IPS DF 6.9 (cell line): ENCODE measurements at places on chromosomes 1 and 21.

DNA sequence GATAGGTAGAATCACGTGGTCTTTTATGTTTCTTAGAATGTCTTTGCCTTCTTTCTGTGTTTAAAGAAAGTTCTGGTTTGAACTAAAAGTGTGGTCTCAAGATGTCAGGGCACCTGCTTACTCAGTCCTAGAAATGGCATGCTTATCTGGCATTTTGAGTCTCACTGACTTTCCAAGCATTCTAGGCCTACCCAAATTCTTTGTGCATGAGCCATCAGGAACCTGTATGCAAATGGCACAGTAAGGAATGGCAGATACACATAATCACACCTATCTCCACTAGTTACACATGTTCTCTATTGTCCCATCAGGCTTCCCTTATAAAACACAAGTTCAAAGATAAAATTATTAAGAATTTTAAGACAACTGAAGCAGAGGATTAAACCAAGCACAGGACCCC lies 29.5 kb upstream of the CLCA4 start:
- no peak for DNase-seq

DNA sequence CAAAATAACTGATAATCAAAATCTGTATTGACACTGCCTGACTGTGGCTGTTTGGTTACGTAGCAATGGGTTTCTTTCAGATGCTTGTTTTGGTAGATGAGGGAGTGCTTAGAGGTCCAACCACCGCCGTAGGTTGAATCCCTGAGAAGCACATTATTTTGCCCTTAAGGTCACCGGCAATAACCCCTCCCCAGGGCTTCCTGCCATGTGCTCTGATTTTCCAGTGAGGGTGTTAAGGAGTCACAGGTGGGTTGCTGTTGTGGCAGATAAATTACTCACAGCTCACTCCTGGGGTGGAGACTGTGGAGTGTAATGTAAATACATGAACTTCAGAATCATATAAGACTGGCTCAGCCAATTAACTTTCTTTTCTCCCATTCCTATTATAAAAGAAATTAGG lies 81.5 kb upstream of the ZP4 start:
- no peak for DNase-seq

DNA sequence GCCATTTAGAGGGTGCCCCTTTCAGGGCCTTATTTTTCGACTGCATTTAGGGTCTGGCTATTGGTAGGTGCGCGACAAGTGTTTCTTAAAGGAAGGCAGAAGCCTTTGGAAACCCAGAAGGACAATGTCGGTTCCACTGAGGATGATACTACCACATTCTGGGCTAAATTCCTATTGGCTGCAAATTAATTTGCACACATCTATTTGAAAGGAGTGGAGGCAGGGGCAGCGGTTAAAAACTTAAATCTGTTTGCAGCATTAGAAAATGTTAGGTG lies 1.1 kb downstream of the PATJ start:
- DNase-seq: no peak

- DNase-seq: no peak
These were observed 34.2 kb upstream of the LRRC8C start for GRCh38 chr1:89598450-89599331.

GRCh38 chr21:44919913-44920693 lies 596 bp downstream of the ITGB2 start:
- no peak for DNase-seq

DNA sequence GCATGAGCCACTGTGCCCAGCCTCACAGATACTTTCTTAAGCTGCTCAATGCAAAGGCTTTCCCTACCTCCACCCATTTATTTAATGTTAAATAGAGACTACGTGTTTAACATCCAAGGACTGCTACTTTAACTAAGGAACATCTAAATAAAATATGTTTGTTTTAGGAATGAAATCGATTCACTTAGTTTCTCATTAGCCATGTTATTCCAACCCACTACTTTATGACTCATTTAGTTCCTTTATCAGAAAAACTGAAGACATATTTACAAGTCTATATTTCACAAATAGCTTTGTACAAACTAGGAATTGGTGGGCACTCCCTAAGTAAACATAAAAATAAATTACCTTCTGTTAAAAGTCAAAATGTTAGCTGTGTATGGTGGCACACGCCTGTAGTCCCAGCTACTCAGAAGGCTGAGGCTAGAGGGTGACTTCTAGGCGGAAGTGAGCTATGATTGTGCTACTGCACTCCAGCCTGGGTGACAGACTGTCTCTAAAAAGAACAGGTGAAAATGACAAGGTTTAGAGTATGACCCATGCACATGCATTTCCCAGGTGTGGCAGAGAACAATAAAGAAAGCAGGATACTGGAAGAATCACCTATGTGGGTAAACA lies 39.9 kb upstream of the AK4 start:
- no peak for DNase-seq

GRCh38 chr1:106232128-106232527 lies 824.3 kb upstream of the PRMT6 start:
- no peak for DNase-seq

DNA sequence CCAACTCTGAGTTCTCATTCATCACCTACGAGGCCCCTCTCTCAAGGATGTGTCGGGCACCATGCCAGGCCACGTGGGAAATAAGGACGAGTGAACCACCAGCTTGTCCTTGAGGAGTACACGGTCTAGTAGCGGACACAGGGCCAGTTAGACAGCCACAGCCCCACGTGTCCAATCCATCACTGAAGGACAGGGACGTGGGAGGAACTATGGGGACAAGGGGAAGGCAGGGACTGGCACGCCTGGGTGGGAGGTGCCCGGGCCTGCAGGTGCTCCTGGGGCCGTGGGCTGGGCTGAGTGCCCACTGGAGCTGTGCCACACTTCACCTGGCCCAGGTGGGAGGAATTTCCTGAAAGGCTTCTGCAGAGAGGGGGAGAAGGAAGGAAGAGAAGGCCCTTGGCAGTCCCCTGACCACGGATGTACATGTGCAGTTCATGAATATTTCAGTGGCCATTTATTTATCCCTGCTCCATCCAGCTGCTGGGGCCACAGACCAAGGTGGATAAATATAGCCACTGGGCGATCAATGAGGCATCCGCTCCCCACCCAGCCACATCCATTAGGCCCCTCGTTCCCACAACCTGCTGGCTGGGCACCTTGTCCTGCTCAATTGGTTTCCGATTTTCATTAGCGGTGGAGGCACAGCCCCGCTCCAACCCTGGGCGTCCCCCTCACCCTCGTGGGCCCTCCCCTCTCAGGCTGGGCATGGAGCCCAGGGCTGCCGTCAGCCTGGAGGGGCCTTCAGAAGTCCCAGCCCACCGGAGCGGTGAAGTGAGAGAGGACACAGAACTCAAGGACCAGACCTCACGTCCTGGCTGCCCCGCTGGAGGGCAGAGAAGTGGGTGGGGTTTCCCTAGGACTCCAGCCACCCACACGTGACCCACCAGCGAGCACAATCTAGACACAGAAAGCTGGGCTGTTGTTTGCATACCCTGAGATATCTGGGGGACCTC lies 59.5 kb downstream of the CASZ1 start:
- DNase-seq: no peak

DNA sequence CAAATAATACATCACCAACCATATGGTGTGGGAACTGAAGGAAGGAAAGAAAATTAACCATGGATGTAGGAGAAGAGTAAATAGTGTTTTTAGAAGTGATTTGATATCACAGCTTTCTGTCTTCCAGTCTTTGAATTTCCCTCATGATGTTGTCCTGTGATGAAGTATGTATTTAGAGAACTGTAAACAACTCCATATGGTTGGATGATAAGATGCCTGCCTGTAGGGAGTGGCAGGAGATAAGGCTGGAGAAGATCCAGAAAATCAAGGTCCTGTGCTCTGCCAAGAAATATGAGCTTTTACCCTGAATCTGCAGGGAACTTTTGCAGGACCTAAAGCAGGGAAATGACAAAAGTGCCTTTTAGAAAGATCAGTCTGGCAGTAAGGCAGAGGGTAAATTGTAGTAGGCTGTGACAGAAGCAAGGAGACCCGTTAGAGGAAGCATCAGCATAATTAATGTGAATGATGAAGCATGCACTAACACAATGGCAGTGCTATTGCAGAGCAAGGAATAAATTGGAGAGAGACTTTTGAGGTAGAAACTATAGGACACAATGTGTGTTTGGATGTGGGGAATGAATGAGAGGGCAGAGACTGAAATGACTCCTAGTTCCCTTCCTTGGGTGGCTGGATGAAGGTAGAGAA lies 21.9 kb downstream of the CEPT1 start:
- DNase-seq: no peak

- DNase-seq: no peak
These were observed 122.8 kb downstream of the SDCCAG8 start for GRCh38 chr1:243378669-243379068.

DNA sequence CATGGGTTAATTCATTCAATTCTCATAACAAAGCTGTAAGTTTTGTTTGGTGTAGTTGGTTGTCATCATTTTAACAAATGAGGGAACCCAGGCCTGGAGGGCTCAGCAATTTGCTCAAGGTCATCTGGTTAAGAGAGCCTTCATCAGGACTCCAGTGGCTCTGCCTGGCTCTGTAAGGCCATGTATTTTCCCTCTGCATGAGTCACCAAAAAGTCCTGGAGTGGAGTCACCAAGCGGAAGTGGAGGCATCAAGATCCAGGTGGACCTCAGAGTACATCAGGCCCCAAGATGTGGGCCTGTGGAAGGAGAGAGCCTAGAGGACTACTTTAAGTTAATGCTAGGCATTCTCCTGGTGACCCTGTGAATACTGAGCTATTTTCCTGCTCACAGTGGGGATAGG lies 30.0 kb upstream of the RBM15 start:
- no peak for DNase-seq

DNA sequence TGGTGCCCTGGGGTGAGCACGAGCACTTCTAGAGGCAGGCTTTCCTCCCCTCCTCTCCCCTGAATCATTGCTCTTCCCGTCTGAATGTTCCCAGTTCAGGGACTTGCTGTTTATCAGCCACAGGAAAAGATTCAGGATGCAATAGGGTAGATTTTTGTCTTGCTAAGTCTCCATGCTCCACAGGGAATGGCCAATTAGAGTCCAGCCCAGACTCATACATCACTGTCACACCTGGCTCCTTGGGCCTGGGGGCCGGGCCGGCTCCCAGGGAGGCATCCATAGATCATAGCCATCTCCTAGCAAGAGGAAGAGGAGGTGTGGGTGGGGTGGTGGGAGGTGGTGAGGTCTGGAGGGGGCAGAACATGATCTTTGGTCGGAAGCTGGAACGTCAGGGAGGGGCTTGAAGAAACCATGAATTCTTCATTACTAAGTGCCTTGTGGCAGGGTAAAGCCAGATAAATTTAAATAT lies 83.4 kb downstream of the LRRN2 start:
- no peak for DNase-seq

DNA sequence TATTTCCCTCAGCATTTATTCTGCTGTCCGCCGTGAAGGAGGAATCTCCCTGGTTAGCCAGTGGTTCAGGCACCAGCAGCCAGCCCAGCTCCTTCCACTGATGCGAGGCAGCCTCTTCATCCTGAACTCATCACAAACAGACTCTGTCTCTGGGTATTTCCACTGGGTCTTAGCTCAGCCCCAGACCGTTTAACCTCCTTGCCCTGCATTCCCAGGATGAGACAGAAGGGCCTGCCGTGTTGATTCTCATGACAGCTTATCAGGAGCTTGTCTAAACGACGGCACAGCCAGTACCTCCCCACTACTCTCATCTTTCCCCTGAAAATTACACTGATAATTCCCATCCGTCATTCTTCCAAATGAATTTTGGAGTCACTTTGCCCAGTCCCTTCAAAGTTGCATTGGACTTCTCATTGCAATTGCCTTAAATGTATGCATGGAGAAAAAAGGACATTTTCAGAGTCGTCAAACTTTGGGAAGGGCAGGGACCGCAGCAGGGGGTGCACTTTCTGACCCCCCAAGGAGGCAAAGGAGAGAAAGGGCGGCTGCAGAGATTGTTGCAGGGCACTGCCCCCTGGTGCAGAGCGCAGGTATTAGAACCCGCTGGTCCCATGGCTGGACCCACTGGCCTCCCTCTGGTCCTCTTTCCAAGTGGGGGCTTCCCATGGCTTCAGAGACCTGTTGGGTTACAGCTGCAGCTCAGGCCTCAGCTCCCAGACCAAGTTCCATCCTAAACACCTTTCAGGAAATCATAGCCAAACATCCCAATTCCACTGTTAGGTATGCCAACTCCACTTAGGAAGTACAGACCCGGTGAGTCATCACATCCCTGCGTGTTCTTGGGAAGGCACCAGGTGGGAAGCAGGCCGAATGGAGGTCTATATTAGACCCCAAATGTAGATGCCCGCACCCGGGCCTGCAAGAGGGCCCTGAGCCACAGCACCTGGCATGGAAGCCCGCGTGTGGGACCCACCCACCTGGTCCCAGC lies 3.7 kb upstream of the MEGF6 start:
- no peak for DNase-seq

- DNase-seq: no peak
These were observed 1.2 kb upstream of the IFI44L start for GRCh38 chr1:78619032-78619431.

DNA sequence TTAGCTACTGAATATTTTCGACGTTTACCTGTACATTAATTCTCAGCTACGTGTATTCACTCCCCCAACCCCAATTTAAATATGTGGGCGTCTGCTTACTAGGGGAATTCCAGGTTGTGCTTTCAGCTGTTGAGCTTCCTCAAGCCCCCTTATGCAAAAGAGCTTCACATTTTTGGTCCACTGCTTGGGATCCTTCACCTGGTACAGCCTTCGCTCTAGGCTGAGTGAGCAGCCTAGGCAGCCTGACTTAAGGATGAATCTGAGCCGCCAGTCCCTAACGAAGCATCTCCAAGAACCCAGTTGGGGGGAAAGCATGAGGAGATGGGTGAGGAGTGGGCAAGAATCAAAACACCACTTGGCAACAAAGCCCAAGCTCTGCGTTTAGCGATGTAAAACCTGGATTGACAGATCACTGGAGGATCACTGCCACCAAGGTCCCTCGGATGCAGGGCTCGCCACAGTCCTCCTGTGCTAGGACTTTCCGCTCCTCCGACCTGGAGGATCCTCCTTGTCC lies 674 bp downstream of the BCL10 start:
- DNase-seq: no peak

DNA sequence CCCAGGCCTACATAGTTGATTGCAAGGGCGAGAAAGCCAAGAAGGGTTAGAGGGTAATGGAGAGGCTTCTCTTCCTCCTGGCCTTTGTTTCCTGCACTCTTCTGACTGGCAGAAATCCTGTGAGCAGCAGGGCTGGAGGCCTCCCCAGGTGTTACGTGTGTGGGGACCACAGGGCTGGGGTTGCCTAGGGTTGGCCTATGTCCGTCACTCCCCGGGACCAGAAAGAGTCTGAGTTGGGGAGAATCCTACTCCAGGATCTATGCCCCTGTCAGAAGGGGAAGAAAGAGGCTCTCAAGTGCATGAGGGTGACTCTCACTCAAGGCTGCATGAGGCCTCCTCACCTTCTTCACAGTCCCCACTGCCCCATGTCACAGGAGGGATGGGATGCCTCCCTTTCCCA lies 38.5 kb downstream of the IGFN1 start:
- DNase-seq: no peak
